ENCODE measurements at places on chromosomes 6 and 20. TPM values are rescaled to one million over a fixed set of nuclear protein-coding genes. Genes with fewer than 3 reads are reported as not detected.

TDRD6 gene
- total RNA-seq = not detected

GRCh38 chr6:138622967-138623366, 123.7 kb upstream of the NHSL1 start:
- DNase-seq = peak; percentile 6

HSPA1L gene
- 0.68 TPM for total RNA-seq

DNA sequence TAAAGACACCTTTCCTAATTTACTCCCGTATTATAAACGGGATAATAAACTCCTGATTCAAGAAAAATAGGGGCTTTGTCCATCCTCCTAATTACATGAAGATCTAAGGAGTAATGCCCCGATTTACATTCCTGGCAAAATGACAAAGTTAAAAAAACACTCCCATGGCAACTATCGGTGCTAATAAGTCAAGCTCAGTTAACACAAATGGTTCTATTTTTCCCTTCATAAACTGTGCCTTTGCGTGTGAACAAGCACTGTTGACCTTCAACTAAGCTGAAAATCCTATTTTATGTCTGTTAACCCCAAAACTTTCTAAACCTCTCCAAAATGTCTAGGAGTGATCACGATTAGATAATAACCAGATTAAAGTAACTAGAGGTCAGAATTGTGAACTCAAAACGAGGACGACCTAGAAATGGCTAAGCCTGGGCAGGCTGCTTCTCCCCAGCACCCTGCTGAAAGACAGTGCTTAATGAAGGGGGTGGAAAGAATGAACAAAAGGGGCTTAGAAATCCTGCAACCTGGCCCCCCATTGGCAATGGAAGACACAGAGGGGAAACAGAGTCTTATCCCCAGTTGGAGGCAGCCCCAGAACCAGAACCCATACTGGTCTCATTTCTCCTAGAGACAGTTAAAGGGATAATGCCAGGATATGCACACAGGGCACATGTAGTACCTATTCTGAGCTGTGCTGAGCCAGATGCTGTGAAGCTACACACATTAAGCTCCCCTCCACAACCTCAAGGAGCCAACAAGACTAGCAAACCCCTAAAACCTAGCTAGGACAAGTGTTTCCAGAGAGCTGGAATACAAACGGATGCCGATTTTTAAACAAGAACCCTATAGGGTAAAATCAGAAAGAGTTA, 23.0 kb downstream of the SLC23A2 start:
- peak; percentile 43 for DNase-seq

DNA sequence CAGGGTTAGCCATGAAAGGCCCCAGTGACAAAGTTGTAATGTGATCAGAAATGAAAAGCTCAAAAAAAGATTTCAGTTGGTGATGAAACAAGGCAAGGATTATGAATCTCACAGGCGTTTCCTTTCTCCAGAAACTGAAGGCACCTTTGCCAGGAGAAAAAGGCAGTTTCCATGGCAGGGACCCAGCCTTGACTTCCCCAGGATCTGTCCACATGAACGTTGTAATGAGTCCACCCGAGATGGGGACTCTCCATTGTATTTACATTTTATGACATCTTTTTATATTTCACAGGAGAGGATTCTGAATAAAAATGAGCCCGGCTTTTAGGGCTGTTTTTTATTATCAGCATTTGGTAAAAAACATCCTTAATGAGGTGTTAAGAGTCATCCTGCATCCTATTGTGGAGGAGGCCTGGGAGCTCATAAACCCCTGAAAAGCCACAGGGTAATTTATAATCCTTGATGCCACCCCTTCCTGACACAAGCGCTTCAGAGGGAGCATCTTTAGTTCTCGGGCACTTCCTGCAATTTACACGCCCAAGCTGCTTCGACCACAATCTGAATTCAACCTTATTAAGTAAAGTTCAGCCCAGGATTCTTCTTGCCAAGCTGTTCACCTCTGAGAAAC, 74.1 kb upstream of the SALL4 start:
- DNase-seq = no peak

GRCh38 chr6:78693835-78694234, 173.5 kb upstream of the IRAK1BP1 start:
- DNase-seq = no peak

DNA sequence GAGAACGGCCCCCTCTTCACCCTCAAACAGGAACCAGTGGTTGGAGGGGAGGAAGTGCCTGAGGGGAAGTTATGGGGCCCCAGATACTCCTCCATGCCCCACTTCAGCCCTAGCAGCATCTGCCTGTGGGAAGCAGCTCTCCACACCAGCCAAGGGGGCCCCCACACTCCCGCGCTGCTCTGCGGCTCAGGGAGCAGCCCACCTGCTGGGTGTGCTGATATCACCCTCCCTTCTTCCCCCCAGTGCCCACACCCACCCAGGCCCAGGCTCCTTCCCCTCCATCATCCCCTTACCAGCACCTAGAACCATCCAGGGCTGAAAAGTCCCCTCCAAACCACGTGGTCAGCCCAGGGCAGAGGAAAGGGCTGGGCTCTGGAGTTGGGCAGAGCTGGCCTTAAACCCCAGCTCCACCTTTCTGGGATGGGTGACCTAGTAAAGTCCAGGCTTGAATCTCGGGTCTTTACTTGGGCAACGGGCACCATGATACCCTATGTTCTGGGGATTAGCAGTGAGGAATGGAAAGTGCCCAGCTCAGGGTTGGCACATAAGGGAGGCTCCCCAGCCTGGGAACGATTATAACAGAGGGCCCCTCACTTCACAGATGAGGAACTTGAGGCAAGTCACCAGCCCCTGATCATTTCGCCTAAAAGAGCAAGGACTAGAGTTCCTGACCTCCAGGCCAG, 663 bp downstream of the LST1 start:
- DNase-seq = no peak

- DNase-seq = peak; percentile 77
Measured at GRCh38 chr6:10434235-10434634, 19.4 kb upstream of the TFAP2A start.

DNA sequence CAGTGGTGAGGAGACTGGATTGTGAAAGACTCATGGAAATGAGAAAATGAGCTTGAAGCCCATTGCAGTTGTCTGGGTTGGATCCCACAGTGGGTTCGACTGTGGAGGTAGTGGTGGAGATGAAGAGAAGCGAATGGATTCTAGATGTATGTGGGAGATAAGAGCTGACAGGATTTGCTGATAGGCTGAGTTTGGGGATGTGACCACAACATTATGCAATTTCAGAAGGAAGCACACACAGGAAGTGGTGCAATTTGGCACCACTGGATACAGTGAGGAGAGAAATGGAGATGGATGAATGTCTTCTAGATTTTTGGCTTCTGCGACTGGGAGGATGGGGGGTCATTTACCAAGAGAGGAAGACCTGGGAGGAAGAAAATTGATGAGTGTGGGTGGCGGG, 64.4 kb upstream of the MAFB start:
- DNase-seq = no peak

GRCh38 chr6:36169023-36170007, 27.2 kb upstream of the BRPF3 start:
- no peak for DNase-seq

- DNase-seq = no peak
Measured at GRCh38 chr6:142845143-142845571, 99.8 kb downstream of the HIVEP2 start.

GRCh38 chr6:139395891-139396301, 21.4 kb upstream of the CITED2 start:
- DNase-seq = no peak

DNA sequence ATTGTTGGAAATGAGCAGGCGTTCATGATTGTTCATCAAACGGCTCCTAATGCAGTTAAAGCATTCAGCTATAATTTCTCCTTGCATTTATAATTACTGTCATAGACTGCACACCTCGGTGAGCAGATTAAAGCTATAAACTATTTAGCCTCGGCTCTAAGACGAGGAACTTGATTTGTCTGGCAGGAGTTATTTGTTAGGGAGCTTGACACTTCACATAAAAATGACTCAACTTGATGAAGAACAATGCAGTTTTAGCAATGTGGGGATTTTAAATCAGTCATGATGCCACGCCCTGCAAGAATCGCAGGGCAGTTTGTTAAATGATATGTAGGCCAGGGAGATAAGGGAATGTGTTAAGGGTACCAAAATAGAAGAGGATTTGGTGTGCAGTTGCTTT, 290.2 kb downstream of the TSHZ2 start:
- no peak for DNase-seq

GRCh38 chr6:128186729-128187128, 285.9 kb upstream of the THEMIS start:
- DNase-seq = no peak

GRCh38 chr6:46412662-46413061, 78.6 kb downstream of the RCAN2 start:
- DNase-seq = peak; percentile 3

DEF6 gene
- 0.72 TPM for total RNA-seq

DNA sequence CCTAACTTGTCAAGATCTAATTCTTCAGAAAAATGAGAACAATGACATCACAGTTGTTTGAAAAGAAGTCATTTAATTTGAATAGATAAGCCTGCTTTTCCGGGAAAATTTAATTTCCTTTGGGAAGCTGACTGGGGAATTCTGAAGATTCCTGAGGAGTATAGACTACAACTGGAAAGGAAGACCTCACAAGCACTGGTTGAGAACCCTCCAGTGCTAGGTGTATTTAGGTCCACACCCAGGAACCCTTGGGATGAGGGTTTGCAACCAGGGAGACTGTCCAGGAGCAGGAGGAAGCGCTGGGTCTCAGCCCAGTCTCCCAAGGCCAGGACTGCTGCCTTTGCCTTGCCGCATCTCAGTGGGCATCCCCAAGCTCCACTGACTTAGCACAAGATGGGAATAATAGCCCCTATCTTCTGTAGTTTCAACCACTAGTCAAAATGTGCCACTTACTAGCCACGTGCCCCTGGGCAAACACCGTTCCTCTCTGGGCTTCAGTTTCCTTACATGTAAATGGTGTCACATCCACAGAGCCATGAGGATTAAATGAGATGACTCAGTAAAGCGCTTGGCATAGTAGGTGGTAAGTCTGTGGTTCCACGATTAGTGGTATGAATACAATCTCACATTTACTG, 6.9 kb upstream of the CD93 start:
- DNase-seq = peak; percentile 35

RIPOR3 gene
- total RNA-seq = 10.8 TPM

SCRT2 gene
- not detected for total RNA-seq

Data from RPMI7951 (cell line).